ENCODE measurements at places on chromosomes 3 and 15.

DNA sequence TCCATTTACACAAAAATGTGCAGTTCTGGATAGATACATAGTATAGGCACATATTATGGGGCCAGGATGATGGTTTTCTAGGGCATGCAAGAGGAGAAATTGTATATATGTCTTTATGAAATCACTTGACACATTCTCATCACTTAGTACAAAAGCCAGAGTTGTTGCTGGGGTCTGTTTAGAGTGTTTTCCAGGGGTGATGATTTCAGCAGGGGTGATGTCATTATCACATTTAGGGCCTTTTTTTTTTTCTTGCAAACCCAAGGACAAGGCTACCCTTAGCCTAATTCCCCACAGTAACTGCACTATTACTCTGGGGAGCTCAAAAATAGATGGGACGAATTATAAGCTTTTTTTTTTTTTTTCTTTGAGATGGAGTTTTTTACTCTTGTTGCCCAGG is 3.6 kb downstream of the ZNF589 start:
- DNase-seq = no peak

- DNase-seq = no peak
These were observed 374.2 kb downstream of the PLCL2 start for GRCh38 chr3:17258823-17259436.

DNA sequence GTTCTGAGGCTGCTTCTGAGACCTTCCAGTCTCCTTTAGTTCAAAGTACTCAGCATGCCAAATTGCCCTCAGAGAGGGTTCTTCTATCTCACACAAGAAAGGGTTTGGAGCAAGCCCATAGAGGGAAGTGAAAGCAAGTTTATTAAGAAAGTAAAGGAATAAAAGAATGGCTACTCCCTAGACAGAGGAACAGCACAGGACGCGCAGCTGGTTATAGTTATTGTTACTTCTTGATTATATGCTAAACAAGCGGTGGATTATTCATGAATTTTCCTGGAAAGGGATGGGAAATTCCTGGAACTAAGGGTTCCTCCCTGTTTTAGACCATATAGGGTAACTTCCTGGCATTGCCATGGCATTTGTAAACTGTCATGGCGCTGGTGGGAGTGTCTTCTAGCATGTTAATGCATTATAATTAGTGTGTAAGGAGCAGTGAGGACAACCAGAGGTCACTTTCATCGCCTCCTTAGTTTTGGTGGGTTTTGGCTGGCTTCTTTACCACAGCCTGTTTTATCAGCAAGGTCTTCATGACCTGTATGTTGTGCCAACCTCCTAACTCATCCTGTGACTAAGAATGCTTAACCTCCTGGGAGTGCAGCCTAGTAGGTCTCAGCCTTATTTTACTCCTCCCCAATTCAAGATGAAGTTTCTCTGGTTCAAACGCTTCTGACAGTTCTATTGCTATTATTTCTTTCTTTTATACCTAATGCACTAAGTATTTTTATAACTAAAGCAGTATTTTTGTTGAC is 26.3 kb downstream of the SCN11A start:
- no peak for DNase-seq

DNA sequence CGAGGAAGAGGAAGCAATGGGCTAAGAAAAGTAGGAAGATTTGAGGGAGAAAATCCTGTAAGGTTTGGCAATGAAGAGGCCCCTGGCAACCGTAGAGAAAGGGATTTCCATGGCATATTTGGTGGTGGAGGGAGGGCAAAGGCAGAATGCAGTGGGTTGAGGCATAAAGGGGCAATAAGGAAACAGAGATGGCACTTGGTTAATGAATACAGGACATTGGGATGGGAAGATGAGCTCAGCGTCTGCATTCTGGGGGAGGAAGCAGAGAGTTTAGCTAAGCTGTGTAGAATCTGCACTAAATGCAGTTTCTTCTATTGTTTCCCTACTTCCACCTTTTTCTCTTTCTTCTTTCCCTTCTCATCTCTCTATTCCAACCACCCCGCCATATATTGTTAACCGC is 83.6 kb downstream of the LRTM1 start:
- no peak for DNase-seq

- DNase-seq = no peak
These were observed 109.9 kb downstream of the TBC1D5 start for GRCh38 chr3:17632401-17633100.

- no peak for DNase-seq
These were observed 191.6 kb upstream of the FAM3D start for GRCh38 chr3:58858126-58858525.

DNA sequence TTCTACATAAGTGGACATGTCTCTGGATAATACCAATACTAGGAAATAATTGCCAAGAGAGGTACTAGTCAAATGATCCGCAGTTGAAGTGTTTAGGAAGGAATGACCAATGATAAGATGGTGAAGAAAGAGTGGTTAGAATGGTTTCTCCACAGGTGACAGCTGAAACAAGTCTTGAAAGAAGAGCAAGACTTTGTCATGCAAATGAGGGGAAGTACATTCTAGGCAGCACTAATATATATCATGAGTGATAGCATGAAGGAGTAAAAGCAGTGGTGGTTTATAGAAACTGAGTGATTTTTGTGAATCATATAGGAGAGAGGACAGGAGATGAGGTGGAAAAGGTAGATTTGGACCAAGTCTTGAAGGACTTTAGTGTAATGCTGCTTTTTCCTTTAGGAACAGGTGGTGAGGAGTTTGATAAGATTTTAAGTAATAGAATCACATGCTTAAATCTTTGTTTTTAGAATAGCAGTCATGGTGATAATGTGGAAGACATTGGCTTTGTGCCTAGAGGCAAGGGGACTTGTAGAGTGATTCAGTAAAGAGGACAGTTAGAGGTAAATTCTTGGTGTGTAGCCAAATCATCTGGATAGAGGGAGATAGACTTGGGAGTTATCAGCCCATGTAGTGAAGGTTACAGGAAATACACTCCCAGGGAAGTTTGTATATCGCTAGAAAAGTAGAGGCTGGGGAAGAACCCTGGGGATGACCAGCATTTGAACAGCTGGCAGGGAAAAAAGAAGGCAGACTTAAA is 31.9 kb downstream of the SLMAP start:
- DNase-seq = no peak

- no peak for DNase-seq
These were observed 11.8 kb upstream of the SGO1 start for GRCh38 chr3:20197775-20198174.

GRCh38 chr15:63136742-63137141 is 15.1 kb downstream of the LACTB start:
- DNase-seq = no peak

GRCh38 chr3:186464424-186465093 is 79.6 kb downstream of the CRYGS start:
- no peak for DNase-seq

GRCh38 chr3:186638259-186638658 is 1.9 kb upstream of the FETUB start:
- DNase-seq = no peak

GRCh38 chr3:8282541-8283165 is 219.0 kb upstream of the LMCD1 start:
- no peak for DNase-seq

GRCh38 chr15:71472566-71472965 is 337.8 kb upstream of the NR2E3 start:
- DNase-seq = no peak

DNA sequence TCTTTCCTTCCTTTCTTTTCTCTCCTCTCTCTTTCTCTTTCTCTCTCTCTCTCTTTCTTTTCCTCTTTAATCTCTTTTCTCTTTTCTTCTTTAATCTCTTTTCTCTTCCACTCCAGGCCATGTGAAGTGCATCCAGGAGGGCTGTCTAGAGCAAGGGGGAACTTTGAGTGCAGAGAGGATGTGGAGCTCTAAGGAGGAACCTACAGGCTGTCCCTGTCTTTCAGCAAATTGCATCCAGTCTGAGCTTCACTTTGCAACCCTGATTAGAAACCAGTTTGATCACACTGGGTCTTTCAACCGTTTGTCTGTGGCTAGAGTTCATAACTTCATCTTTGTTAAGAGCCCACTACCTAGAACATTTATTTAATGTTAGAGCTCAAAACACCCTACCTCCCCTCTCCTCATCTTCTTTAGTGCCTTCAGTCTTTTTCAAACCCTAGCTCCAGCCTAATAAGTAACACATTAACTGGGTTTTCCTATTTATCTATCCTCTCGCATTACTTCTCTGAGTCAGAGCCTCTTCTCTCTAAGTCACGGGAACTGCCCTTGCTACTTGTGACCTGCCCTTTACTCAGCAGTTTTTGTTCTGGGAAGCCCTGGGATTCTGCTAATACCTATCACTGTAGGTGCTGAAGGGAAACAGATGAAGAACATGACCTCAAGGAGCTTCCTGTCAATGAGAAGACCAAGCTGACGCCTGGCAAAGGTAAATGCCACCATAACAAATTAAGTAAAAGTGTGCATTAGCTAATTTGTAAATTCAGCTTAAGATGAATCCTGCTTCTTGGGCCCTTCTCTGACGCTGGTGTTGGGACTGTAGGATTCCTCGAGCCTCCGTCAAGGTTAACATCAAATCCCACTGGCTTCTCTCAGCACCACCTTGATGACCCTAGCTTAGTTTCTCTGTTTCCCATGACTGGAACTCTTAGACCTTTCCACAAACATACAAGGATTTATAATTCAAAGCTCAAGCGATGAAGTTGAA is at the start of gene GCNT3:
TSS of gene GCNT3 (plus strand) at position 508 of the 985 bp plus-strand sequence. CDS start 6,456 bp downstream, outside the sequence.
- DNase-seq = no peak

Data from brain pericyte (primary cell).